NCI-H82 (cell line): ENCODE measurements at places on chromosomes 11 and 22.

- no peak for DNase-seq
These were observed 259.4 kb downstream of the SWAP70 start for GRCh38 chr11:9923280-9923679.

DNA sequence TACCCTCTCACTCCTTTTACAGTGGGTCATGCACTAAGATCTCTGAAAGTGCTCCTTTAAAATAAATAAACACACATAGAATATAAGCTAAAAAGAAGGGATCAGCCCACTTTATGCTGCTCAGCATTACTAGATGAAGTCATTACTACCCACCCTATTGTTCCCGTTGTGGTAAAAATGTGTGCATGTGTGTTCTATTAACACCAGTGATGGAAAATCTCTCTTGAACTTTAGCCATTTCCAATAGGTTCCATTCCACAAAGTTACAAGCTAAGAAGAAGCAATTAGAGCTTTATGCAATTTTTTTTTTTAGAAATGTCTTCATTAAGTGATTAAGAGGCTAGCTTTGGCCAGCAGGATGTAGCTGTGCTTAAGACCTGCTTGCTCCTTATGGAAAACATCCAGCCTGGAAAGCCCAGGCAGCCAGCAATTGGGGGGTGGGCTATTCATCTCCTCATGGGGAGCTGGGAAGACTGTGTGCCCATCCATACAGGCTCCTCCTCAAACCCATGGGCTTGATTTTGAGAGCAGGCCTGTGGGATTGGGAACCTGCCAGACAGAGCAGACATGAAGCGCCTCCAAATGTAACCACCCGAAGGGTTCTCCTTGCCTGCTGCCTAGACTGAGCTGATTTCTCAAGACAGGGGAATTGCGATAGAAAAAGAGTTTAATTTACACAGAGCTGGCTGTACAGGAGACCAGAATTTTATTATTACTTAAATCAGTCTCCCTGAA is 92.9 kb upstream of the PARVA start:
- no peak for DNase-seq

GRCh38 chr11:128941573-128942271 is 949 bp downstream of the TP53AIP1 start:
- no peak for DNase-seq

GRCh38 chr11:11787305-11788062 is 54.3 kb upstream of the USP47 start:
- peak; percentile 80 for DNase-seq

GRCh38 chr22:36409911-36410756 is 22.4 kb upstream of the MYH9 start:
- DNase-seq, result no peak

DNA sequence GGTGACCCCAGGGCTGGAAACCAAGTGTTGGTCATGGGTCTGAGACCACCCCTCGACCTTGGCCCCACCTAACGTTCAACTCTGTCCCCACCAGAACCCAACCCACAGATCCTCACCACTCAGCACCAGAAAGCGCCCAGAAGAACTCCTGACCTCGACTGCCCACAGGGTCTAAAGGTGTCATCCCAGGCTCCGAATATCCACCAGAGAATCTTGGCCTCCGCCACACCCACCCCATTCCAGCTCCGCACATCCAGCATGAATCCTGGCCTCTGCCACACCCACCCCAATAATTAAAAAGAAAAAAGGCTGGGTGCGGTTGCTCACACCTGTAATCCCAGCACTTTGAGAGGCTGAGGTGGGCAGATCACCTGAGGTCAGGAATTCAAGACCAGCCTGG is 1.3 kb downstream of the CERK start:
- no peak for DNase-seq

- no peak for DNase-seq
These were observed 49.0 kb downstream of the LINC01488 start for GRCh38 chr11:69530278-69531070.

DNA sequence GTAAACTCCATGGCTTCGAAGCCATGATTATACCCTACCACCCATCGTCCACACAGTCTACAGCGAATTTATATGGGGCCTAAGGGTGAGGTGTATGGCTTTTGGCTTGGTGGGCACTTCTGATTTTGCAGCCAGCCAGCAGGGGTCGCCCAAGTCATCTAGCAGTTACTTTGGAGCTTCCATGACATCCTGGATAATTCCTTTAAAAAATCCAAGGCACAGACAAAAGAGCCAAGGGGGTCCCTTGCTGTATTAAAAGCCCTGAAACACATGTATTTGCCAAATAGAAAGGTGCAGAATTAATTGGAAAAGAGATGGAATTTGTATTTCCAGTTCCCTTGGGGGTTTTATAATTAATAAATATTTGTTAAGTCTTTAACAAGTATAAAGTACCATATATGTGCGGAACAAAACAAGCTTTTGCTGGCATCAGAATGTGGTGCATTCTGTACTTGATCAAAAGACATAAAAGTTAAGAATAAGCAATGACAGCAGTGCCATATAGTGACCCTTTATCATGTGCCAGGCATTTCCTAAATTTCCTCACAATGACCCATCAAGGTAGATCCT is 132.8 kb upstream of the PITPNB start:
- peak; percentile 73 for DNase-seq

DNA sequence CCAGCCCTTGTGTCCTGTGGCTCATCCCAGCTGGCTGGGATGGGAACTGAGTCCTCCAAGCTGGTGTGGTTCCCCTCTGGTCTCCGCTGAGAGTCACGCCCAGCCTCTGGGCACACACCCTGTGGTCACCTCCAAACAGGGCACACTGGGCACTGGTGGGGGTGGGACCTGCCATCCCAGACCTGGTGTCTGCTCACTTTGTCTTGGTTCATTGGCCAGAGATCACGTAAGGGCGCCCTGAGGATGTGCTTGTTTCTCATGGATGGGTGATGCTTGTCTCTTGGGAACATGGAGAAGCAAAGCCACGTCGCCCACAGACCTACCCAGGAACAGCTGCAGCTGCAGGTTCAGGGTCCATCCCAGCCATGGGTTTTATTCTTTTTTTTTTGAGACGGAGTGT is 43.1 kb downstream of the LRP5 start:
- no peak for DNase-seq

- DNase-seq, result no peak
These were observed 11.5 kb downstream of the C11orf91 start for GRCh38 chr11:33689085-33689484.

DNA sequence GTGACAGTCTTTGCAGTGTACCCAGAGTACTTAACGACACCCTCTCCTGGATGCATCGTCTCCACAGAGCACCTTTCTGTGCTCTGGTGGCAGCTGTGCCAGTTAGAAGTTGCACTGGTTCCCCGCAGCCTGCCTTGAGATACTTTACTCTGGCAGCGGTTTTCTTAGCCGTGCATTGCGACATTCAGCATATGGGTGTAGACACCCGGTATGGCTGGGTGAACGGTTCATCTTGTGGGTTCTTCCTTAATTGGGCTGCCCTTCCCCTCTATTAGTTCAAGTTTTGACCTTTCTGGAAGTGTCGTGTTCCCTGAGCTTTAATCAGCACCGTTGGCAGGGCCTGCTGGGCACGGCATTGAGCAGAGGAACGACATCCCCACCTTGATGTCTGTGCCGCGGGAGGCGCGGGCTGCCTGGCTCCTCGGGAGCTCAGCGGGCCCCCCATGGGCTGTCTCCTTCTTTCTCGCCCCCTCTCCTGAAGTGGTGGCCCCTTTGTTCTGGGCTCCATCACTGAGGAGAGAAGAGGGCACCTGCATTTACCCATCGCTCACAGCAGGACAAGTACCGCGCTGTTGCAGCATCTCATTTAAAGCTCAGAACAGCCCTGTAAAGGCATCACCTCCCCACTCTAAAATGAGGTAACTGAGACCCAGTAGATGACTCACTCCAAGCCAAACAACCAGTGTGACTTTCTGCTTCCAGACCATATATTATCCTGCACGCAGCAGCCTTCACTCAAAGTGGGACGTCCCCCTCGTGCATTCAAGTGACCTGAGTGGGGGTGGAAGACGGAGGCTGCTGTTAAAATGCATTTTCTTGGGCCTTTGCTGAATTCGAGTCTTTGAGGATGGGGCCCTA is 13.3 kb downstream of the FAM83F start:
- DNase-seq, result no peak
